ENCODE measurements at places on chromosomes 5 and 9.
A peak's percentile ranks its signal among the peaks of the same experiment; 100 is the strongest.

GRCh38 chr5:175464074-175464941, 14.1 kb upstream of the SFXN1 start:
- peak; percentile 69 for DNase-seq

GRCh38 chr9:134487066-134487710, 154.4 kb upstream of the COL5A1 start:
- peak; percentile 45 for DNase-seq

DNA sequence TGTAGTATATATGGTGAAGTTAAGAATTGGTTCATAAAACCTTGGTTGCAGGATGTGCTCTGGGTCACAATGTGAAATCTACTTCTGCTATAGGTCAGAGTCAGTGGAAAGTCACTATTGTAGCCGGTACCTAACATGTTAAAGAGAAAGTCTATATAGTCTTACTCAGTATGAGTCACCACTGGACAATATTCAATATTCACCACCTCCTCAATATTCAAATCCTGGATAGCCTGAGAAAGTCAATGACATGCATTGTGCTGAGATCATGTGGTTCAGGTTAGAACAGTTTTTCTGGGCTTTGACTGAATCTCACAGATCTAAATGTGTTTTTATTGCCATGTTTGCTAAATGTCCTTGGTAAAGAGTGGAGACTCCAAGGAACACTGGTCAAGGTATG, 108.8 kb downstream of the HMHB1 start:
- DNase-seq: no peak

DNA sequence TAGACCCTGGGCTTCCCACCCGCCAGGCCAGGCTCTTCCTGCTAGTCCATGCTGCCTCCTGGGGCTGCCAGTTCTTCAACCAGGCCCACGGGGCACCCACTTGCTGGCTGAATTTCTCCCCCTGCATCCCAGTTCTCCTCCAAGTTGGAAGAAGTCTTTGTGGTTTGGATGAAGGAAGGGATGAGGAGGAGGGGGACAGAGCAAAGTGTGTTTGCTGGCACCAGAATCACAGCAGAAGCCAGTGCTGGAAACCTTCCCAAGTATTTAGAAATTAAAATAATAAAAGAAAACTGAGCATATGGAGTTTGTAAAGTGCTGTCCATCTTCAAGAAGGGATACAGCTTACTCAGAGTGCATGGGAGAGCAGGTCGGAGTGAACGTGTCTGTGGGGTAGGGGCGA, 19.4 kb upstream of the UNC5A start:
- no peak for DNase-seq

GRCh38 chr9:6667633-6668280, 22.2 kb upstream of the GLDC start:
- no peak for DNase-seq

DNA sequence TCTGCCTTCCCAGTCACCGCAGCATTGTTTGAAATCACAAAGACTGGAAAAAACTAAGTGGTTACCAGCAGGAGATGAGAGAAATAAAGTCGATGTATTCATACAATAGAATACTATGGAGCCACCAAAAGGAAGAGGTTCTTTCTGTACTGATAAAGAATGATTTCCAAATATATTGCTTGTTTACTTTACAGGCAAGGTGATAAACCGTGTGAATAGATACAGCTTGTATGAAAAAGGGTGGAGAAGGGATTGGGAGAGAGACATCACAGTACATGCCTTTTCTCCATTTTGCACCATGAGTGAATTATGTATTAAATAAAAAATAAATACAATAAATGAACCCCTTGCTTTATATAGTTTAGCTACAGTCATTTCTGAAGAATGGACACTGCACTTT, 91.7 kb downstream of the RFK start:
- no peak for DNase-seq

GRCh38 chr9:107989544-107989943, 500.0 kb upstream of the KLF4 start:
- DNase-seq: no peak

DNA sequence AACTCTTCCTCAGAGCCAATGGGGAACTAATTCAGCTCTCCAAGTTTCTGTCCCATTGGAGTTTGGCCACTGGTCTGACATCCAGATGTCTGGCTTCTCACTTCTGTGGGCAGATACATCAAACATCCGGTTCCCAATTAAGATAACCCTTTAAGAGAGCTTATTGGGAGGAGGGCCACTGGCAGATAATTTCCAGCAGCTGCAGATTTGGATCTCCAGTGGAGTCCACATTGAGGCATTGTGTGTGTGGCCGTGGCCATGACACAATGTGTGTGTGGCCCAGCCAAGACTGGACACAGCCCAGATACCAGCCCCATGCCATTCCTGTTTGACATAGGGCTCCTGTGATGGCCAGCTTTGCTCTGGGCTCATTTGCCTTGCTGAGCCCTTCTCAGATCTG, 110.5 kb upstream of the MAP1B start:
- DNase-seq: no peak

- DNase-seq: no peak
These were observed 428.4 kb upstream of the MPDZ start for GRCh38 chr9:13707612-13708576.

DNA sequence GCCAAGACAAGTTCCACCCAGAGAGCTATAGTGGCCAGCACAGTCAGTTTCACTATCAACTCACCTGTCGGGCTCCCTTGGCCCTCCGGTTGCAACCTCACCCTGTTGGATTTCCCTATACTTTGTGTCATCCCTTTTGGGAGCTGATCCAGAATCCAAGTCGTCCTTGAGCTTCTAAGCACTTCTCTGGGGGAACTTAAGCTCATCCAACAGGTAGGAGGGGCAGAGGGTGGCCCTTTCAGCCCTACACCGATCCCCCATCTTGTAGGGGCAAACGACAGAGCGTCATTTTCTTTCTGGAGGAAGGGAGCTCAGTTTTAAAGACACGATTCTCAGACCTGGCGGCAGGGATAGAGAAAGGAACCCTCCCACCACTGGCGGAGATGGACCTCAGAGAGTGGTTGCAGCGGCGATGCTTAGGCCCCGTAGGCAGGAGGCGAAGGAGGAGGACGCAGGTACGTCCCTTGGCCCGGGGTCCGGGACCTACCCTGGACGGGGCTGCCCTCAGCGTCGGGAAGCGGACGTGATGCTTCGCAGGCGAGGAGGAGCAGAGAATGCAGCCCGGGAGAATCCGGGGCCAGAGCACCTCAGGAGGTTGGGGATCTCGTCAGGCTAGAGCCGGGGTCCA, 519 bp downstream of the ZER1 start:
- DNase-seq: no peak

DNA sequence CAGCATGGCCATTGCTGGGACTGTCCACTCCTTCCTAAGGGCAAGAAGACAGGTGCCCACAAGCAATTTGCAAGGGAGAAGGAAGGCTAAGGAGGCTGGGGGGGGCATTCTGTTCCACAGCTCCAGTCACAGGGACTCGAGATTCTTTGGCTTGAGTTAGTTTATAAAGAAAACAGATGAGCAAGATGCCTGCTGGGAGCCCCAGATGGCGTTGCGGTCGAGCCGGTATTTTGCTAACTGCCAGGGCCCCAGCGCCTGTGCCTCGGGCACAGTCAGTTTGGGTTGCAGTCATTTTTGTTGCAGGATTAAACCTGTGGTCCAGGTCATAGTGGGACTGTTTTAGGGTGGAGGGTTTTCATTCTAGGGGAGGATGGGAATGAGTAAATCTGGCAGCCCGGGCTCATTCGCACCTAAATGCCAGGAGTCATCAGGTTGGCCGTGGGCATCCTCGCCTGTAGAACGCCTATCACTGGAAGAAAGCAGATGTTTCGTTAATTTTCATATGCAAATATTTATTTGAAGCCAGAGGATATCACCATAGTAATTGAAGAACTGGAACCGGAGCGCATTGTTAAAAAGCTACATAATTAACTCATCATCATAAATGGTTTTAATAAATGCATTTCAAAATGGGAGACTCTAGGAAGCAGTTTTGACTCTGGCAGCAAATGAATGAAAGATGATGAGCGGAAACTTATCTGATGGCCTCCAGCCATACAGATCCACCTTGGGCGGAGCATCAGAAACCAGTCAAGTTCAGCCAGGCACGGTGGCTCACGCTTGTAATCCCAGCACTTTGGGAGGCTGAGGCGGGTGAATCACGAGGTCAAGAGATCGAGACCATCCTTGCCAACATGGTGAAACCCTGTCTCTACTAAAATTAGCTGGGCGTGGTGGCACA, 87.1 kb upstream of the FCN2 start:
- DNase-seq: no peak

- DNase-seq: no peak
These were observed at the start of gene C9orf50 for GRCh38 chr9:129620669-129621295. Gene C9orf50, minus strand, starts transcription at chr9:129621101. Its CDS starts 527 bp downstream, at chr9:129620574.

- no peak for DNase-seq
These were observed 91.1 kb downstream of the BASP1 start for GRCh38 chr5:17308326-17309065.

GRCh38 chr9:124450241-124450924, at the start of gene ADGRD2:
Gene ADGRD2, plus strand, starts transcription at chr9:124450451. Its CDS starts 1,216 bp downstream, at chr9:124451667.
- DNase-seq: no peak

GRCh38 chr5:78716206-78716605, 67.6 kb upstream of the LHFPL2 start:
- DNase-seq: no peak

DNA sequence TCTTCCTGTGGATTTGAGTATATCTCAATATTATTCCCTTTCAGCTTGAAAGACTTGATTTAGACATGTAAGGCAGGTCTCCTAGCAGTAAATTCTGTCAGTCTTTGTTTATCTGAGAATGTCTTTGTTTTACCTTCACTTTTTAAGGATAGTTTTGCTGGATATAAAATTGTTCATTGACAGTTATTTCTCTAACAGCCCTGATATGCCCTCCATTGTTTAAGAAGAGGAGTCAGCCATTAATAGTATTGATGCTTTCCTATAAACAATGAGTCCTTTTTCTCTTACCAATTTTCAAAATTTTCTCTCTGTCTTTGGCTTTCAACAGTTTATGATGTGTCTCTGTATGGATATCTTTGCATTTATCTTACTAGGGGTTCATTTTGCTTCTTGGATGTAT, 163.5 kb upstream of the ANKRD55 start:
- DNase-seq: no peak

DNA sequence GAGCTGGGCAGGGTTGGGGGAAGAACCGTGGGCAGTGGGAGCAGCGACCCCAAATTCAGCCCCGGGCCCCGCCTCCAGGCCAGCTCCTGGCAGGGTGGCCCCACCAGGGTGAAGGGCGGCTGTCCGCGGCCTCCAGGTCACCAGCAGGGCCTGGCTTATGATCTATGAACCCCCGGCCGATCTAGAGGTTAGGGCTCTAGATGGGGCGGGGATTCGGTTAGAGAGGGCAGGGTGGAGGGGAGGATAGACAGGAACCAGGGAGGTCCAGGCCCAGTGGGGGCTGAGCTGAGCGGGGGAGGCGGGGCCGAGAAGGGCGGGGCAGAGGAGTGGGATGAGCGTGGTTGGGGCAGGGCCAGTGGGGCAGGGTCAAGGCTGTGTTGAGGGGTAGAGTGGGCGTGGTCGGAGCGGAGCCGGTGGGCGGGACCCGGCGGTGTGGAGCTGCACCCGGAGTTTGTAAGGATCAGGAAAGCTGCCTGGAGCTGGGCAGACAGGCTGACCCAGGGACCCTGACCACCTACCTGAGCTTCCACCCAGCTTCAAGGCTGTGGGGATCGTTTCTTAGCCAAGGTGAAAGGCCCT, 29.3 kb upstream of the OBP2B start:
- DNase-seq: peak; percentile 93

DNA sequence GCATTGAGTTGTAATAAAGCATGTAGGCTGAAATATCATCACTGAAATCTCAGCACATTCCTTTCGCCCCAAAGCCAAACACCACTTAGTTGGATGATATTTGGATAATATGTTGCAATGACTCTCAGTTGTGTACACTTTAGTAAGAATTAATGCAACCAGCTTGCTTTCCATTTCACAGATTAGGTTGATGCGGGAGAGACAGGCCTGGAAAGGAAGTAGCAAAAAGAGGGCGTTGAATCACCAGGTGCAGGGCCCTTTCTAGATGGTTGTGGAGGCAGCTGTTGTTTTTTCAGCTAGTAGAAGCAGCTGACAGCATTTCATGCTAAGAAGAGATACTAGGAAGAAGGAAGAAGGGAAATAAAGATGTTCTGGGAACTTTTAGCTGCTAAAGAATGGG, 30.9 kb downstream of the DMRT3 start:
- DNase-seq: no peak

DNA sequence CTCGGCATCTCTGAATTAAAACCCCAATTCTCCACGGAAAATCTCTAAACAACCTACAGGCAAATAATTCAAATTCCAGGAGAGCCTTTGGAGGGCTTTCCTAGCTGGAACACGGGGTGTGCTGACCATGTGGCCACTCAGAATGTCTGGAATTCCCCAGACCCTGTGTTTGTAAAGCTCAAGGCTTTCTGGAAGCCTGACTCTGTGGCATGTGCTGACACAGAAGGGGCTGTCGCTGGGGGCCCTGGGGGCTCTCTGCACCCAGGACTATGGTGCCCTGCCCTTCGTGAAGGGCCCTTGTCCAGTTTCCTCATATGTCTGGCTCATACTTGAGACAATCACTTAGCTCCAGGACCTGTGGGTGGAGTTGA, 29.0 kb upstream of the BOD1 start:
- no peak for DNase-seq

DNA sequence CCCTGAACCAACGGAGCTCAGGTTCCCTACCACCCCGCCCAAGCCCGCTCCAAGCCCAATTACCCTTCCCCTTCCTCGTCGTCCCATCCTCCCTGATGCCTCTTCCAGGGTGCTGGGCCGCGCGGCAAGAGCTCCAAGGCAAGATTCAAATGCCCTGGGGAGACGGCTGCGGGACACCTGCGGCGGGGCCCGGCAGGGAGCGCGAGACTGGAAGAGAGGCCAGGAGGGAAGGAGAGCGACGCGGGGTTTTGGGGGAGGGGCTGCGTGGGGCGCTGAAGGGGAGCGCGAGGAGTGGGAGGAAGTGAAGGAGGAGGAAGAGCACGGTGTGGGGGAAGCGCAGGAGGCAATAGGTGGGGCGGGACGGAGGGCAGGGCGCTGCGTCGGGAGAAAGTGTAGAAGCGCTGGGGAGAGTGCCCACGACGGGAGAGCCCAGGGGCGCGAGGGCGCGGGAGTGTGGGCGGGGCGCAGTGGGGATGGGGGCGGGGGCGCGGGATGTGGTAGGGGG, 975 bp upstream of the NXNL2 start:
- no peak for DNase-seq

GRCh38 chr5:59275510-59276324, 617.8 kb downstream of the PDE4D start:
- no peak for DNase-seq

DNA sequence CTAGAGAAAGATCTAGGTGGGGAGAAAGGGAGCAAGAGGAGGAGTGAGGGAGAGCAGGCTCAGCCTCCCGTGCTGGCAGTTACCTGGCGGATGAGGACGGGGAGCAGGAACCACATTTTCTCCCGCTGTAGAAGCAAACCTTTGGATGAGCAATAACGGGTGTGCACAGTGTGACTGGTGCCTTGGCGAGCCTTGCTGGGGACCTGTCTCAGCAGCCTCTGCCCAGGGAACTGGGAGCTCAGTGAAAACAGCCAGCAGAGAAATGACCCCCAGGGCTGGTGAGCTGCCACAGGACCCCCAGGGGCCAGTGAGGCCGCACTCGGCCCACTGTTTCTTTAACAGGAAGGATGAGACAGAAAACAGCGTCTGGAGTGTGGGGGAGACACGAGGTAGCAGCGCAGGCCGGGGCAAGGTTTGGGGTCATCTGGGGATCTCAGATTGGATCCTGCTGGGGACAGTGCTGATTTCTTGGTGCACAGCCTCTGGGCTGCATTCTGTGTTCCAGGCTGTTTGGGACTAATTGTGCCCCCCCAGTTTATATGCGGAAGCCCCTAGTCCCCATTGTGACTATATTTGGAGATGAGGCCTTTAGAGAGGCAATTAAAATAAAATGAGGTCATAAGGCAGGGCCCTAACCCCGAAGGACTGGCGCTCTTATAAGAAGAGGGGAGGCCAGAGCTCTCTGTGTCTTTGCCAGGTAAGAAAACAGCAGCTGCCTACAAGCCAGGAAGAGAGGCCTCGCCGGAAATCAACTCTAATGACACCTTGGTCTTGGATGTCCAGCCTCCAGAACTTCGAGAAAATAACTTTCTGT, 118.8 kb upstream of the PHYKPL start:
- DNase-seq: no peak
